Activated CD4-positive, alpha-beta T cell treated with anti-CD3 and anti-CD28 coated beads for 36 hours (primary cell): ENCODE measurements at places on chromosomes 4 and X. TPM values are rescaled to one million over a fixed set of nuclear protein-coding genes. Genes with fewer than 3 reads are reported as not detected.

- DNase-seq = no peak
These were observed 140.5 kb downstream of the LRBA start for GRCh38 chr4:150874338-150875226.

- no peak for DNase-seq
These were observed 102.4 kb upstream of the DCAF12L1 start for GRCh38 chrX:126655061-126655460.

- no peak for DNase-seq
These were observed 4.9 kb downstream of the GATA1 start for GRCh38 chrX:48791063-48791820.

DNA sequence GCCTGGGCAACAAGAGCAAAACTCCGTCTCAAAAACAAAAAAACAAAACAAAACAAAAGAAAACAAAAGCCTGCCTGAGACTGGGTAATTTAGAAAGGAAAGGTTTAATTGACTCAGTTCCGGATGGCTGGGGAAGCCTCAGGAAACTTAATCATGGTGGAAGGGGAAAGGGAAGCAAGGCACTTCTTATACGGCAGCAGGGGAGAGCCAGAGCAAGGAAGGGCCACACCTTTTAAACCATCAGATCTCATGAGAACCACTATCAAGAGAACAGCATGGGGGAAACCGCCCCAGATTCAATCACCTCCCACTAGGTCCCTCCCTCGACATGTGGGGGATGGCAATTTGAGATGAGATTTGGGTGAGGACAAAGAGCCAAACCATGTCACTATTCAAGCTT, 122.2 kb downstream of the UBE2K start:
- DNase-seq = no peak

GRCh38 chr4:142203505-142203904, 567.1 kb downstream of the IL15 start:
- DNase-seq = no peak

GRCh38 chrX:69995362-69996112, 54.2 kb downstream of the AWAT2 start:
- DNase-seq = no peak

DNA sequence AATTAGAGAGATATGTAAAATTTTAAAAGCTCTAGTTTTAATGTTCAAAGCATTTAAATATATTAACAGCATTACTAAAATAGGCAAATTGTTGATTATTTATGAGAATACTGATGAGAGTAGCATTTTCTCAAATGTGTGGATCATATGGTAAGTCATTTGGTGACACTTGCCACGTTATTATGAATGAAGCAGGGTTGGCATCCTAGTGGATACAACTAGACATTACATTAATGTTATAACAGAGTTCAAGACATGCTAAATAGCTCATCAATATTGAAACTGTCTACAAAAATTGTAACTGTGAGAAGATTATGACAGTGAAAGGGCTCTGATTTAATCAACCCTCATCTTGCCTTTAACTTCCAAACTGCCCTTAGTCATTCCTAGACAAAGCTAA, 171.1 kb downstream of the PDGFC start:
- no peak for DNase-seq

DNA sequence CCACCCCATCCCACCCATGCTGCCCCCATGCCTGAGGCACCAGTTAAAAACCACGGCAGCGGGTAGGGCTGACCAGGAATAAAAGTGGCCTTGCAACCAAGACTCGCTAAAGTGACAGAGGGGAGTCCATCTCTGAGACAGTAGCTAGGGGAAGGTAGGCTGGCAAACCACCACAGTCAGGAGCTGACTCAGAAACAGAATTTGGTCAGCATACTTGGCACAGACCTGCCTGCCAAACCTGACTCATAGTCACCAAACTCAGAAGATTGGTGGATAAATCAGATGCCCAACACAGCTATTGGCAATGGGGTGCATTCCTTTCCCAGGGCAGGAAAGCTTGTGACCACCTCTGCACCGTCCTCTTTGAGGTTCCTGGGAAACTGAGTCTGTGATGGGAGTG, 193.8 kb downstream of the BCOR start:
- peak; percentile 53 for DNase-seq

- DNase-seq = no peak
These were observed 9.8 kb upstream of the CCNG2 start for GRCh38 chr4:77147079-77147782.

- DNase-seq = no peak
These were observed 17.7 kb upstream of the TAB3 start for GRCh38 chrX:30906726-30907125.

GRCh38 chrX:110045421-110045820, 42.5 kb downstream of the TMEM164 start:
- no peak for DNase-seq

- no peak for DNase-seq
These were observed 57.3 kb downstream of the HPGD start for GRCh38 chr4:174464949-174465348.

GRCh38 chr4:16155528-16156169, 70.6 kb downstream of the TAPT1 start:
- no peak for DNase-seq

DNA sequence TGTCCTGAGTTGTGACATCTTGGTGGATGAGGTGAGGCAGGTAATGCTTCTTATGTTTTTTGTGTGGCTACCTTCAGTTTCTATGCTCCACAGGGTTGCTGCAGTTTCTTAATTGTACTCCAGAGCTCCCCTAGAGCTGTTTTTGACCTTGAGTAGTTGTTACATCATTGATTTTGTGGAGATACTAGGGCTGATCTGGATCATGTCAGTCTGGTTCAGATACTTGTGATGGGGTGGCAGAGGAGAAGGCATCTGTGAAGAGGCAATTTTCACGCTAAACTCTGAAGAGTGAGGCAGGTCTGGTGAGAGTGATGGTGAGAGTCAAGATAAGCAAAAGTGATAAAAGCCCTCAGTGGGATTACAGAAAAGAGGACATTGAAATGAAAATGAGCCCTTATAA, 1180.2 kb downstream of the RAPGEF2 start:
- DNase-seq = no peak

DNA sequence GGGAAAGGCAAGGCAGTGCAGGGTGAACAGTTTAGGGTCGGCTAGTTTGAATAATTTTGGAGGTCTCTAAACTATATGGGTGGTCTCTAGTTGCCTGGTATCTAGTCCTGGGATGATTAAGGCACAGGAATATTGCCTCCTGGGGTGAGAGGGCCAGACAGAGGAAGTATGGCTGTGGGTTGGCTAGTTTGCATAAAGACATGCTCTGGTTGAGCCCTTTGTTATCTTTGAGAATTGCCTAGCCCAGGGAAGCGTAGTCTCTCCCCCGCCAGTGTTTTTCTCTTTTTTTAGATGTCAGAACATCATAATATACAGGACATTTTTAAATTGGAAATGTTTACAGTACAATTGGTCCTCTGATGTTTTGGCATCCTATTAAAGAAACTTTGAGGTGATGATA, 163.5 kb downstream of the PWWP3B start:
- DNase-seq = no peak

DNA sequence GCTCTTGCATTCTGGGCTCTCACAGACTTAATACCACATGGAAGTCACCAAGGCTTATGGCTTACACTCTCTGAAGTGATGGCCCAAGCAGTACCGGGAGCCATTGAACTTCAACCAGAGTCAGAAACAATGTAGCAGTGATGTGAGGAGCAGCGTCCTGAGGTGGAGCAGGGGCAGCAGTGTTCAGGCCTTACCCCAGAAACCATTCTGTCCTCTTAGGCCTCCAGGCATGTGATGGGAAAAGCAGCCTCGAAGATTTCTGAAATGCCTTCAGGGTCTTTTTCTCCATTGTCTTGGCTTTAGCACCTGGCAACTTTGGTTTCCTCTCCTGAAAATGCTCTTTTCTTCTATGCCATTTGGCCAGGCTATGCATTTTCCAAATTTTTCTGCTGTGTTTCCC, 22.8 kb upstream of the PIN4 start:
- no peak for DNase-seq

GRCh38 chr4:8099981-8100464, 58.6 kb downstream of the ABLIM2 start:
- DNase-seq = no peak

DNA sequence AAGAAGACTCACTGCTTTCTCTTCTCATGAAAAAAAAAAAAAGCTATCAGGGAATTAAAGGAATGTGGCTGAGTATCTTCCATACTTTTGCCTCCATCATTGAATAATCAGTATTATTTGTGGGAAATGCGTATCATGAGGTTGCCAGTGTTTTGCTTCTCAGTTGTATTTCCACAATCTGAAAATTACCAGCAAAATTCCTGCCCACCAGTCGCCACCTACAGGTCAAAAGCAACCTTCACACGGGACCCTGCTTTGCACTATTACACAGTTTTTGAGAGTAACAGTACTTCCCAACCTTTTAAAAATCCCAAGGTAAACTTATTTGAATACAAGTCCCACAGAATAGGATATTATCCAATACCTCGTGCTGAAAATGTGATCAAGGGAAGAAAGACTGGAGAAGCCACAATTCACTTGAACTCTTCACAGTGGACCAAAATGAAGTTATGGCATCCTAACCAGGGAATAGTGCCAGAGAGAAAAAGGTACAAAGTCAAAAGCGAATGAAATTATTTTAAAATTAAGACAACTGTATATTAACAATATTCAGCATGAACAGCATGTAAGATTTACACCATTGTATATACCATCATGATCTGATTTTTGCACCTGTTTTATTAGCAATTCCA, 30.4 kb downstream of the PGRMC1 start:
- peak; percentile 35 for DNase-seq

DNA sequence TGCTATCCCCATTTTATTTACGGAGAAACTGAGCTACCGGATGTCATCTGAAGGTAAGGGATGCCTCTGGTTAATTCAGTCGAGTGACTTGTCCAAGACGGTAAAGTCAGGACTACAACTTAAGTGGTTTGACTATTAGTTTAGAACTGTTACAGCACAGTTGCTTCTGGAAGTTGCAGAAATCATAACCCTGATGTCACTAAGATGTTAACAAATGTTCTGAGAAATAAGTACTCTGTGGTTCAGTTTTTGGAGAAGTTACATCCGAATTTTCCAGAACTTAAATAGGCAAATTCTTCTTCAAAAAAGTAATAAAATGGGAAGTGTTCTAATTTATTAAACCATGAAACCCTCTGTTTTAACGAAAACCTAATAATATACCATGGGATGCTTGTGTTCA, 3.1 kb downstream of the PPA2 start:
- no peak for DNase-seq

- DNase-seq = peak; percentile 14
These were observed at the start of gene SLC34A2 for GRCh38 chr4:25654971-25655963. Gene SLC34A2 (plus strand): TSS chr4:25655851. CDS start chr4:25662501, 6,650 bp downstream.

- DNase-seq = no peak
These were observed 26.7 kb downstream of the NR0B1 start for GRCh38 chrX:30282527-30282926.

- DNase-seq = no peak
These were observed 27.3 kb downstream of the ANXA3 start for GRCh38 chr4:78578674-78579425.

DNA sequence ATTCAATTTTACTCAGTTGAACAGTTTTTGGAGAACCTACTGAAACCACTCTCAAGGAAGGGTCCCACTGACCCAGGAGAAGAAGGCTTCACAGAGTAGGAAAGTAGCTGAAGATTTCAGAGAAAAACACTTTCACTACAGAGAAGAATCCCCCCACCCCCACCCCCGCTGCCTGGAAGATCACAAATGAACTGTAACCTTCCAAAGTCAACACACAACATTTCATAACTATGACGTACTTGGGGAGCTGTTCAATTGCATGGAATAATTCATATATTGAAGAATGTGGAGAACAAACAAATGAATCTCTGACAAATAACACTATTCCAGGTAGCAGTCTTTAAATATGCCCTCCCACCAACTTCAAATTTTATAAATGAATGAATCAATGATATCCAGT, 86.1 kb upstream of the STS start:
- DNase-seq = no peak

GRCh38 chr4:112518675-112519074, 2.7 kb upstream of the NEUROG2 start:
- DNase-seq = no peak

GRCh38 chr4:184066584-184067300, 150.9 kb downstream of the ENPP6 start:
- no peak for DNase-seq

DNA sequence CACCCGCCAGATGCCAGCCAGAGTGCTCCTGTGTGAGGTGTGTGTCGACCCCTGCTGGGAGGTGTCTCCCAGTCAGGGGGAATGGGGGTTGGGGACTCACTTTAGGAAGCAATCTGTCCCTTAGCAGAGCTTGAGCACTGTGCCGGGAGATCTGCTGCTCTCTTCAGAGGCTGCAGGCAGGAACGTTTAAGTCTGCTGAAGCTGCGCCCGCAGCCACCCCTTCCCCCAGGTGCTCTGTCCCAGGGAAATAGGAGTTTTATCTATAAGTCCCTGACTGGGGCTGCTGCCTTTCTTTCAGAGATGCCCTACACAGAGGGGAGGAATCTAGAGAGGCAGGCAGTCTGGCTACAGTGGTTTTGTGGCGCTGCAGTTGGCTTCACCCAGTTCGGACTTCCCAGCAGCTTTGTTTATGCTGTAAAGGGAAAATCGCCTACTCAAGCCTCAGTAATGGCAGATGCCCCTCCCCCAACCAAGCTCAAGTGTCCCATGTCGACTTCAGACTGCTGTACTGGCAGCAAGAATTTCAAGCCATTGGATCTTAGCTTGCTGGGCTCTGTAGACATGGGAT, 80.8 kb downstream of the CCSER1 start:
- no peak for DNase-seq

GRCh38 chrX:109448282-109448938, 33.5 kb downstream of the GUCY2F start:
- DNase-seq = no peak

DNA sequence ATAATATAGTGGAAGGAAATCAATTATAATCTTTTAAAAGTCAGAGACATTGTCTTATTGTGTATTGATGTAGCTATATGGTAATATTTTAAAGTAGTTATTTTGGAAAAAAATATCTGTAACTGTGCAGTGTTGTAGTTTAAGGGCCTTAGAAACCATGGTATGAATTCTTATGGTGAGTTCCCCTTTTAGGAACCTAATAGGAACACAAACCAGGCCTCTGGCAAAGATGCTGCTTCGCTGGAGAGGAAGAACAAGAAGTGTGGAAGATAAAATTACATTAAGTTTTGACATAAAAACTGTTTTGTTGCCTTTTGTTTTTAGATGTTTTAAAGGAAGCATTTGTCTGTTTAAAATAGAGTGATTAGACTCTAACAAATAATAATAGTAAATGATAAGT, 10.9 kb upstream of the TMPRSS11D start:
- no peak for DNase-seq

DMRTC1 gene
- total RNA-seq = not detected

CT45A1 gene
- not detected for total RNA-seq

FAM236C gene
- total RNA-seq = not detected

CXorf49 gene
- not detected for total RNA-seq

FGA gene
- not detected for total RNA-seq

TMSB15A gene
- total RNA-seq = 1.1 TPM

NPY5R gene
- not detected for total RNA-seq

TMEM187 gene
- total RNA-seq = 4.4 TPM
